ENCODE measurements at places on chromosomes 6 and 20. TPM values are rescaled to one million over a fixed set of nuclear protein-coding genes. Genes with fewer than 3 reads are reported as not detected.

The PLG gene
- 0.28 TPM for total RNA-seq

The TMEM14A gene
- 18.6 TPM for total RNA-seq

The SLC22A16 gene
- not detected for total RNA-seq

The NKAPL gene
- not detected for total RNA-seq

The GJA10 gene
- not detected for total RNA-seq

The SASH1 gene
- total RNA-seq = 1.3 TPM

The KCNS1 gene
- total RNA-seq = 0.12 TPM

The OPRL1 gene
- 1.9 TPM for total RNA-seq

The C20orf96 gene
- 6.0 TPM for total RNA-seq

The UTRN gene
- total RNA-seq = 132 TPM

The WFDC10A gene
- total RNA-seq = not detected

The ECT2L gene
- not detected for total RNA-seq

The CDKN1A gene
- total RNA-seq = 41.7 TPM

The GABRR1 gene
- not detected for total RNA-seq

The OR5V1 gene
- total RNA-seq = not detected

The C6orf118 gene
- total RNA-seq = not detected

The MAP1LC3A gene
- total RNA-seq = 1.5 TPM

The EYA2 gene
- not detected for total RNA-seq

The C20orf202 gene
- total RNA-seq = not detected

The DOK5 gene
- total RNA-seq = 0.20 TPM

The CEBPB gene
- total RNA-seq = 23.2 TPM

The BTN1A1 gene
- not detected for total RNA-seq

The HLA-G gene
- total RNA-seq = 0.15 TPM

The OXT gene
- total RNA-seq = 0.51 TPM

Data from activated naive CD4-positive, alpha-beta T cell treated with anti-CD3 and anti-CD28 coated beads, Interleukin-2, amount 10 ng/mL, durations not matched to agents 5 hours and 36 hours (primary cell).